ENCODE measurements at places on chromosomes 16 and 17. TPM values are rescaled to one million over a fixed set of nuclear protein-coding genes. Genes with fewer than 3 reads are reported as not detected.

GRCh38 chr16:54806378-54806777, 124.3 kb upstream of the IRX5 start:
- H3K27me3 ChIP-seq: no peaks in the 10 kb centered on the region
- H3K4me3 ChIP-seq: no peak overlapping the region
- no peak overlapping the region for H3K27ac ChIP-seq
- no peaks in the 10 kb centered on the region for H3K4me1 ChIP-seq

DNA sequence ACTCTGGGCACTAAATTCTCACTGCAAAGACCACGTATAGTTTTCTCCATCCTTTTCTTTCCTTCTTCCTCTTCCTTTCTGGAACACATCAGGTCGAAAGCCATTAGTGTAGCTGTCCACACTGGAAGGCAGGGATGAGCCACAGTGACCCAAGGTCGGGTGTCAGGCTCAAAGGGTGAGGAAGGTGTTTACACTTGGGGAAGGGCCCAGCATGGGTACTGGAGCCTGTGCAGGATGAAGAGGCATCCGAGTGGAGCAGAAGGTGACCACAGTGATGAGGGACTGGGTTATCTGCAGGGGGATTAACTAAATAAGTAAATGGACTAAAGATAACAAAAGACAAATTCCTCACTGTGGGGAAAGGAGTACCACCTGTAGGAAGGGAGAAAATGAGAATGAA, 164.0 kb downstream of the SOX9 start:
- no peaks in the 10 kb centered on the region for H3K4me1 ChIP-seq
- no peaks in the 10 kb centered on the region for H3K36me3 ChIP-seq
- H3K4me3 ChIP-seq: no peak overlapping the region
- no peak for DNase-seq

- DNase-seq: no peak
- no peaks in the 10 kb centered on the region for H3K27me3 ChIP-seq
- no peak overlapping the region for H3K4me3 ChIP-seq
- H3K36me3 ChIP-seq: no peaks in the 10 kb centered on the region
- peak overlapping the region; percentile 26 for H3K27ac ChIP-seq
- H3K4me1 ChIP-seq: peaks cover 4% of the 10 kb centered on the region
Observed at GRCh38 chr16:49023050-49023449, 258.6 kb downstream of the CBLN1 start.

GRCh38 chr17:31593806-31594205, 202.3 kb downstream of the RAB11FIP4 start:
- H3K27ac ChIP-seq: no peak overlapping the region
- no peak overlapping the region for H3K4me3 ChIP-seq
- no peaks in the 10 kb centered on the region for H3K4me1 ChIP-seq
- no peaks in the 10 kb centered on the region for H3K27me3 ChIP-seq
- no peak for DNase-seq

DNA sequence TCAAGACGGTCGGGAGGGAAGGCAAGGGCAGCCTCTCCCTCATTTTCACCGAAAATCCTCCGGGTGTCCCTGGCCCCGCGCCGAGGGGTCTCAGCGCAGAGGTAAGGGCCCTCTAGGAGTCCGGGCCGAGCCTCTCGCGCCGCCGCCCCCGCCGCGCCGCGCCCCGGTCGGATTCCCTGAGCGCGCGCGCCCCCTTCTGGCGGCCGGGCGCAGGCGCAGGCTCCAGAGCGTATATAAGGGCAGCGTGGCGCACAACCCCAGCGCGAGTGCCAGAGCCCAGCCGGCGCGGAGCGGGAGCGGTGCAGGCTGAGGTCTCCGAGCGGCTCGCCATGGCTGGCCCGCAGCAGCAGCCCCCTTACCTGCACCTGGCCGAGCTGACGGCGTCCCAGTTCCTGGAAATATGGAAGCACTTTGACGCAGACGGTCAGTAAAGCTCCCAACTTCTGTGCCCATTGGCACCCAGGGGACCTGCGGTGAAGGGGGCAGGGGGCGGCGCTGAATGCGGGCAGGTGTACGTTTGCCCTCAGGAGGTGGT, at the start of gene CALB2:
TSS of gene CALB2 (plus strand) at position 260 of the 535 bp plus-strand sequence. CDS start at position 330, 70 bp downstream.
- peaks cover 61% of the 10 kb centered on the region for H3K27me3 ChIP-seq
- no peak within 1 kb of the TSS for H3K27ac ChIP-seq
- peak; percentile 92 for DNase-seq
- H3K4me1 ChIP-seq: no peaks in the 10 kb centered on the region
- H3K36me3 ChIP-seq: no peaks in the 10 kb centered on the region
- peak within 1 kb of the TSS; percentile 52 for H3K4me3 ChIP-seq

DNA sequence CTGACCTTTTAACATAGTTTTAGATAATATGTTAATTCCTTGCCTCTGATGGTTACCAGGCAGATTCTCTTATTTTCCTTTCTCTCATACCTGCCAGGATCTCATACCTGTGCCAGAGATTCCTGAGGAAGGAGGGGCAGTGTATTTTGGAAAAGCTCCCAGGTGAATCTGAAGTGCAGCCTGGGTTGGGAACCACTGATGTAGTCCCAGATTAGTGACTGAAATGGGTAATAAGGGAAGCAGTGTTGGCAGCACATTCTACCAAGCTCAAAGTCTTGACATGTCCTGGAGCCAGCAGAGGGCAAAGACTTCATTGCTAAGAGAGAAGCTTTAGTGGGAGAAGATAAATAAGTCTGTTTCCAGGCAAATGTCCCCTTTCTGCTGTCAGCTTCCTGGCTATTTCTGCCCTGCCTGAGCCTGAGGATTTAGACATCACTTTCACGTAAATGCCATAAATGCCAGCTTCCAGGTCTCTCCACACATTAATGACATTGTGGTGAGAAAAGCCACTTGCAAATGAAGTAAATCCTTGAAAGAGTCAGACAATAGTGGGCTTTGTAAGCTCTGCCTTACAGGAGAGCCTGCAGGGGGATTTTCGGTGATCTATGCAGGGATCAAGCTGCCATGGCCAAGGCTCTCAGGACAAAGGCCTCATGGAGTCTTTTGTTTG, 40.9 kb upstream of the C16orf78 start:
- H3K4me1 ChIP-seq: no peaks in the 10 kb centered on the region
- DNase-seq: no peak
- no peak overlapping the region for H3K4me3 ChIP-seq
- no peak overlapping the region for H3K27ac ChIP-seq
- H3K36me3 ChIP-seq: no peaks in the 10 kb centered on the region
- no peaks in the 10 kb centered on the region for H3K27me3 ChIP-seq

DNA sequence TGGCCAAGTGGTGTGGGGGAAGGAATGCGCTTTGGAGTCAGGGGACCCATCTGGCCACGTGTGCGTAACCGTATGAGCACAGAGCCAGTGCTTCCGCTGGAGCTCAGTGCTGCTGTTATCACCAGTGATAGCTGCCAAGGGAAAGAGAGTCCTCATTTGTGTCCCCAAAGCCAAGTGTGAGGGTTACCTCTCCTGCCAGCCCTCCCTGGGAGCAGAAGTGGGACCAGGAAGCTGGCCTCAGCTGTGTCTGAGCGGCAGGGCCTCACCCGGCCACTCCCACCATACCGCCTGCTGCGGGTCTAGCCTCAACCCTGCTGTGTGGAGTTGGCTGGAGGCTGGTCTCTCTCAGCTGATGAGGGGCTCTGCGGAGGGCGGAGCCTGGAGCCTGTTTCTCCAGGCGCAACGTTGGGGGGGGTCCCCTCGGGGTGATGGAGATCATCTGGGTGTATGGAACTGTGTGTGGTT, 44.5 kb downstream of the MEAK7 start:
- H3K27ac ChIP-seq: no peak overlapping the region
- no peaks in the 10 kb centered on the region for H3K36me3 ChIP-seq
- no peaks in the 10 kb centered on the region for H3K4me1 ChIP-seq

- DNase-seq: no peak
- H3K27me3 ChIP-seq: no peaks in the 10 kb centered on the region
- H3K27ac ChIP-seq: no peak overlapping the region
- no peak overlapping the region for H3K4me3 ChIP-seq
- no peaks in the 10 kb centered on the region for H3K4me1 ChIP-seq
Observed at GRCh38 chr16:20484726-20485125, 33.4 kb downstream of the ACSM2A start.

GRCh38 chr17:4229627-4230541, 33.9 kb downstream of the ANKFY1 start:
- no peaks in the 10 kb centered on the region for H3K27me3 ChIP-seq
- DNase-seq: peak; percentile 67
- H3K27ac ChIP-seq: peak overlapping the region; percentile 9
- no peaks in the 10 kb centered on the region for H3K4me1 ChIP-seq

DNA sequence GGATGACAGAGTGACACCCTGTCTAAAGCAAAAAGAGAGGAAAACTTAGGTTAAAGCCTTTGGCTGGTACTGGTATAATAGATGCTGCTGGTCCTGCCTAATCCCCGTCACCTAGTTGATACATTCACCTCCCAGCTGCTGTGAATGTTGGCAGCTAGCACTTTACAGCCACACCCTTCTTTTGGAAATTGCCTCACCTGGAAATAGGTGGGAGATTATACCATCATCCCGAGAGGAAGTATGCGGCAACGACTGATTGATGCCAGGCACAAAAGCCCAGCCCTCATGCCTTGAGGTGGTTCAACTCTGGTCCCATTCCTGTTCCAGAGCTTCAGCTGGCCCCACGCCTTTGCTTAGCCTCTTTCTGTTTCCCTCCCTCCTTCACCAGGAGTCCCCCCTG, 53.2 kb upstream of the SIAH1 start:
- no peaks in the 10 kb centered on the region for H3K27me3 ChIP-seq
- no peaks in the 10 kb centered on the region for H3K4me1 ChIP-seq
- no peak overlapping the region for H3K4me3 ChIP-seq
- no peak for DNase-seq

GRCh38 chr17:61835606-61836005, 27.7 kb downstream of the BRIP1 start:
- H3K36me3 ChIP-seq: peaks cover 16% of the 10 kb centered on the region
- no peak overlapping the region for H3K4me3 ChIP-seq
- no peak overlapping the region for H3K27ac ChIP-seq
- H3K4me1 ChIP-seq: no peaks in the 10 kb centered on the region

GRCh38 chr16:11361701-11362451, 16.6 kb downstream of the RMI2 start:
- H3K27me3 ChIP-seq: no peaks in the 10 kb centered on the region
- H3K36me3 ChIP-seq: no peaks in the 10 kb centered on the region
- DNase-seq: no peak
- H3K4me3 ChIP-seq: no peak overlapping the region
- H3K27ac ChIP-seq: no peak overlapping the region
- peaks cover 2% of the 10 kb centered on the region for H3K4me1 ChIP-seq

DNA sequence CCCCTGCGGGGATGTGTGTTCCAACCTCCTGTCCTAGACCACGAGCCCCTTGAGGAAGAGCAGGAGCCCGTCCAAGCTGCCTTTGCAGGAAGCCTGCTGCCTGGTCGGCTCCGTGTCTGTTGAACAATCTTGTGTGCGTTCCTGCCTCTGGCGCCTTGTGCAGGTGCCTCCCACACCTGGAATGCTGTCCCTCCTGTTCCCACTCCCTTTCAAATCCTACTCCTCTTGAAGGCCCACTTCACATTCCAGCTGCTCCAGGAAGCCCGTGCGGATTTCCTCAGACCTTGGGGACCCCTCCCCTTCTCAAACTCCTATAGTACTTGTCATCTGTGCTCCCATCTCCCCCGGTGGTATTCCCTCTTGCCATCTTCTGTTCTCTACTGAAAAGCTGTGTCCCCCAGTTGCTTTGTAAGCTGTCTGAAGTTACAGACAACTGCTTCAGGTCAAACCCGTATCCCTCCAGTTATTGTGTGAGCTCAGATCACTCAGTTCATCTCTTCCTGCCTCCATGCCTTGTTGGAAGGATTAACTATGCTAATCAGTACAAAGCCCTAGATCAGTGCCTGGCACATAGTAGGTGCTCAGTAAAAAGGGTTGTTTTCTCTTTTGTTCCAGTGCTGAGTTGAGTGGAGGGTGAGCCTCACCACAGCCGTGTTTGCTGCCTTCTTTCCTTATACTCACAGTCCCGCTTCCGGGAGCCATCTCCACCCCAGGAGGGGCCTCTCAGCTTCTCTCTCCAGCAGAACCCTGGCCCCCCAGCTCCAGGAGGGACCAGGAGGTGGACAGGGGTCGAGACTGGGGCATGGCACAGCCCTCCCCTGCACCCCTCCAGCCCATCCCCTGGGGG, 241.8 kb upstream of the CIBAR2 start:
- H3K27me3 ChIP-seq: no peaks in the 10 kb centered on the region
- no peaks in the 10 kb centered on the region for H3K36me3 ChIP-seq
- no peak for DNase-seq
- no peaks in the 10 kb centered on the region for H3K4me1 ChIP-seq

DNA sequence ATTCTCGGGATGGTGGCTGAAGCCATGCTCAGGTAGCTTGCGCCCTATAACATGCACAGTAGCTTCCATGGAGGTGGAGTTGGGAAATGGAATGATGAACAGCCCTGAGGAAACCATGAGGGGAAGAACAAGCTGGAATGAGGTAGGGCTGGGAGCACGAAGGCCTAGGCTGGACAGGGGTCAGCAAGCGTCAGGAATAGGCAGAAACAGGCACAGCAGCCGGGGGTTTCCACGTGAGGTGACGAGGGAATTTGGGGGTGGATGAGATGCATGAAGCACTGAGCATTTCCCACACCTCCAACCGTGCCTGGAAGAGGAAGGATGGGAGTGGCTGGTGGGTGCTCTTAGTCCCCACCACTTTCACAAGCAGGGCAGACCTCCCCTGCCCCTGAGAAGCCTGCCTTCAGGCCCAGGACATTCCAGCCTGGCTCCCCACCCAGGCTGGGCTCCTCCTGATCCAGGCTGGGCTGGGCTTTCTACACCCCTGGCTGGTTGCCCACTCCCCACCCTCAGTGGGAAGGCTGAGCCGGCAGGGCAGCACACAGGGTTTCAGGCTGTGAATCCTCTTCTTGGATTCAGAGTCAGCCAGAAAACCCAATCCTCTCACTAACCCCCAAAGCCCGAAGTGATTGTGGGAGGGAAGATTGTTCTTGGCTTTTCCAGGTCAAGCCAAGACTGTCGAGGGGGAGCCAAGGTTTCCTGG, 21.9 kb downstream of the PLEKHG4 start:
- no peaks in the 10 kb centered on the region for H3K27me3 ChIP-seq
- no peaks in the 10 kb centered on the region for H3K36me3 ChIP-seq
- H3K4me1 ChIP-seq: peaks cover 8% of the 10 kb centered on the region
- H3K27ac ChIP-seq: no peak overlapping the region
- no peak for DNase-seq

DNA sequence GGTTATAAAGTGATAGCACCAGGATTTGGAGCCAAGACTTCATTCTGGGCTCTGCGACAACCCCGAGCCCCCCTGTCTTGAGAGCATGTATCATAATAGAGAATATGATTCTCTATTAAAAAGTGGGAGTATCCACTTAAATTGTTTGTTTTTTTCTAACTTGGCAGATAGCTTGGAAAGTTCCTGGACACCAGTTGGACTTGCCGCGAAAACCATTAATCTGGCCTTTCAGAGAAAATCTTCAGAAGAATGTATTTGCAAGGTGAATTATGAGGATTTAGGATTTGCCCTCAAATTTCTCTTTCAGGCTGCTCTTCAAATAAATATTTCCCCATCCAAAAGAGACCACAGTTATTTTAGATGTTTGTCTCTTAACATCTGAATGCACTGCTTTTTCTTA, 53.5 kb downstream of the MARCHF10 start:
- no peak overlapping the region for H3K27ac ChIP-seq
- H3K36me3 ChIP-seq: no peaks in the 10 kb centered on the region
- peak; percentile 1 for DNase-seq
- H3K27me3 ChIP-seq: no peaks in the 10 kb centered on the region

The TEX19 gene
- total RNA-seq: 0.54 TPM

The CBFB gene
- total RNA-seq: 65.7 TPM

The SRL gene
- not detected for total RNA-seq

The KRTAP4-5 gene
- total RNA-seq: not detected

The KRT14 gene
- not detected for total RNA-seq

The CD300LB gene
- total RNA-seq: not detected
